ENCODE measurements at places on chromosomes 16 and 17. TPM values are rescaled to one million over a fixed set of nuclear protein-coding genes. Genes with fewer than 3 reads are reported as not detected.

DNA sequence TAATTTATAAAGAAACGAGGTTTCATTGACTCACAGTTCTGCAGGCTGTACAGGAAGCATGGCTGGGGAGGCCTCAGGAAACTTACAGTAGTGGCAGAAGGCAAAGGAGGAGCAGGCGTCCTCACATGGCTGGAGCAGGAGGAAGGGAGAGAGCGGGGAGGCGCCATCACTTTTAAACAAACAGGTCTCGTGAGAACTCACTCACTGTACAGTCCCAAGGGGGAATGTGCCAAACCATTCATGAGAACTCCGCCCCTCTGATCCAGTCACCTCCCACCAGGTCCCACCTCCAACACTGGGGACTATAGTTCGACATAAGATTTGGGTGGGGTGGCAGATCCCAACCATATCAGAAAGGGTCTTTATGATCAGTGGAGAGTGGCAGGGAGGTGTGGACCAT lies 392.4 kb upstream of the TNRC6C start:
- H3K27me3 ChIP-seq, result peaks cover 11% of the 10 kb centered on the region
- H3K4me1 ChIP-seq, result peaks cover 5% of the 10 kb centered on the region
- H3K36me3 ChIP-seq, result no peaks in the 10 kb centered on the region
- DNase-seq, result no peak

DNA sequence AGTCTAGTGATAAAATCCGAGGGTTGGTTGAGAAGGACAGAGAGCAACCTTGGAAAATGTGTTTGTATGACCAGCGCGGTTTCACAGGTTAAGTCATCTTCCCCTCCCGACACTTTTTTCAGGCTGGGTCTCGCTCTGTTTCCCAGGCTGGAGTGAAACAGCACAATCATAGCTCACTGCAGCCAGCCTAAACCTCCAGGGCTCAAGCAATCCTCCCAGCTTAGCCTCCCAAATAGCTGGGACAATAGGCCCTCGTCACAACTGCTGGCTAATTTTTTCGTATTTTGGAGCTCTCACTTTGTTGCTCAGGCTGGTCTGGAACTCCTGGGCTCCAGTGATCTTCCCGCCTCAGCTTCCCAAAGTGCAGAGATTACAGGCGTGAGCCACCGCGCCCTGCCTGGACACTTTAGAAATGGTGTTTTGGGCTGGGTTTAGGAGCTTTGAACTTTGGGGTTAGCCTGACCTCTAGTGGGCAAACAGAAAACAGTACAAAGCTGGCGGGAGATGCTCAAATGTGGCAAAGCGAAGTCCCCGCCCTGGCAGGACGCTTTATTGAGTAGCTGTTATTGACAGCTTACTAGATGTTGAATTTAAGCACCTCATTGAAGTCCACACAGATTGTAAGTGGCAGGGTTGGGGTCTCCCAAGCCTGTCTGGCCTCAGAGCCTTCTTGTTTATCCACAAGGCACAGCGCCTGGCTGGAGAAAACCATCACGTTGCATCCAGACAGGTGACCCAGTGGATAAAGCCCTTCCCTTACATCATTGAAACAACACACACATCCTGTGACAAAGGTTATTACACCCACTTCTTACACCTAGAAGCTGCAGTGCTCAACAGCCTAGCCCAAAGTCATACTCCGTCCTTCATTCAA lies 34.7 kb upstream of the RBBP6 start:
- peak; percentile 79 for DNase-seq
- H3K36me3 ChIP-seq, result no peaks in the 10 kb centered on the region
- no peak overlapping the region for H3K4me3 ChIP-seq

DNA sequence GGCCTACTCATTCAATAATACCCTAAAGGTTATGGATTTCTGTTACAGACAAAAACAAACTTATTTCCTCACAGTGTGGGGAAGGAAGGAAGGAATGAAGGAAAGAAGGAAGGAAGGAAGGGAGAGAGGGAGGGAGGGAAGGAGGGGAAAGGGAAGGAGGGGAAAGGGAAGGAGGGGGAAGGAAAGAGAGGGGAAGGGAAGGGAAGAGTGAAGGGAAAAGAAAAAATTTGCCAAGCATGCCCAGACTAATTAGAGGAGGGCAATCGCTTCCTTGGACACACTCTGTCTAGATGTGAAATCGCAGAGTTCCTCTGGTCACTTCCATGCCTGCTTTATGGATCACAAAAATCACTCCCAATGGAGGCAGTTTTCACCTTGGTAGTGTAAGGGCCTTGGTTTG lies 570.1 kb upstream of the SOX9 start:
- no peak overlapping the region for H3K27ac ChIP-seq
- DNase-seq, result no peak
- H3K4me3 ChIP-seq, result no peak overlapping the region
- no peaks in the 10 kb centered on the region for H3K4me1 ChIP-seq
- no peaks in the 10 kb centered on the region for H3K27me3 ChIP-seq
- H3K36me3 ChIP-seq, result no peaks in the 10 kb centered on the region

DNA sequence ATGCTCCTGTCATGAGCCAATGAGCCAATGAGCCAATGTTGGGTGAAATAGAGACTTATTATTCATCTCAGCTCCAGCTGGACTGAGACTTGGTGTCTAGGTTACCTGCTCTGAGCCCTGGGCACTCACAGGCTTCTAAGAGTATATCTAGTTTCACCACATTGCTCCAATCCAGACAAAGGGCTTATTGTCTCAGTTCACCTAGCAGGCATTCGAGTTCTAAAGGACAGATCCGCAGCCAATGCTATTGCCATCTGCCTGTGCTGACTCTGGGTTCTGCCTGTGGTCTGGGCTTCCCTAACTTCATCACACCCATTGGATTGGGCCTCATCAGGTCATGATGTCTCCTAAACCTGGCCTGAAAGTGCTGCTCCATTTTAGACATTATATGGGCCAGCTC lies 66.1 kb upstream of the HS3ST4 start:
- H3K4me1 ChIP-seq, result no peaks in the 10 kb centered on the region
- no peaks in the 10 kb centered on the region for H3K36me3 ChIP-seq
- no peak overlapping the region for H3K4me3 ChIP-seq

The MT1M gene
- not detected for total RNA-seq

DNA sequence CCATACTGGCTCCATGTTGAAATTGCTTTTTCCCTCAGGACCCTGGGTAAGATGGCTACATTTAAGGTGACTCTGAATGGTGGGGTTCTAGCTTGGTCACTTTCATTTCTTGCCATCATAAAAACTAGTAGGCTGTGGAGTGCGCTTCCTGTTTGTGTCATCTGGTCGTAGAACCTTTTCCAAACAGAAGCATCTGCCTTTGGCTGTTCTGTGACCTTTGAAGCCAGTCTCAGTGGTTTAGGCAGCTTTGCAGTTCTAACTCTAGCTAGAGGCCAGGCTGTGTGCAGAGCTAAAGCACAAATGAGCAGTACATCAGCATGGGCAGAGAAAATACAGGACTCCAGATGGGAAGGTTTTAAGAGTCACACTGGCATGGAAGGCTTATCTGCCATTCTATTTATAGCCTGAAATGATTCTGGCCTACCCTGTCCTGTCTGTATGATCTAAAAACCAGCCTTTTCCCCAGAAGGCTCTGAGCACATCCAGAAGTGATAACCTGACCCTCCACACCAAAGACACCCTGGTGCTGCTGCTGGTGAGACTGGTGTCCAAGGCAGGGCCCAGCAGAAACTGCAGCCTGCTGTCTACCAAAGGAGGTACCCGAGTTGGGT lies 8.6 kb downstream of the ESRP2 start:
- peaks cover 23% of the 10 kb centered on the region for H3K4me1 ChIP-seq
- peak overlapping the region; percentile 61 for H3K27ac ChIP-seq
- H3K36me3 ChIP-seq, result peaks cover 68% of the 10 kb centered on the region
- H3K27me3 ChIP-seq, result no peaks in the 10 kb centered on the region
- H3K4me3 ChIP-seq, result no peak overlapping the region

DNA sequence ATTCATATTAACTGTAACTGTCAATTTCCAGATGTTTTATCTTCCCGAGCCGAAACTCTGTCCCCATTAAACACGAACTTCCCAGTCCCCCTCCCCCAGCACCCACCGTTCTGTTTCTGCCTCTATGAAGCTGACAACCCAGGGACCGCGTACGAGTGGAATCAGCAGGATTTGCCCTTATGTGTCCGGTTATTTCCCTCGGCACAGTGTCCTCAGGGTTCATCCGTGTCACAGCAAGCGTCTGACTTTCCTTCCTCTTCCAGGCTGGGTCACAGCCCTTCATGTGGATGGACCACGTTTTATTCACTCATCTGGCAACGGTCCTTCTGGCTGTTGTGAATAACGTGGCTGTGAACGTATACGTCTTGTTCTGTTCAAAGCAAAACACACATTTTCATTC lies 31.3 kb downstream of the METRNL start:
- no peak overlapping the region for H3K4me3 ChIP-seq
- no peak for DNase-seq
- H3K4me1 ChIP-seq, result no peaks in the 10 kb centered on the region
- H3K27ac ChIP-seq, result no peak overlapping the region

DNA sequence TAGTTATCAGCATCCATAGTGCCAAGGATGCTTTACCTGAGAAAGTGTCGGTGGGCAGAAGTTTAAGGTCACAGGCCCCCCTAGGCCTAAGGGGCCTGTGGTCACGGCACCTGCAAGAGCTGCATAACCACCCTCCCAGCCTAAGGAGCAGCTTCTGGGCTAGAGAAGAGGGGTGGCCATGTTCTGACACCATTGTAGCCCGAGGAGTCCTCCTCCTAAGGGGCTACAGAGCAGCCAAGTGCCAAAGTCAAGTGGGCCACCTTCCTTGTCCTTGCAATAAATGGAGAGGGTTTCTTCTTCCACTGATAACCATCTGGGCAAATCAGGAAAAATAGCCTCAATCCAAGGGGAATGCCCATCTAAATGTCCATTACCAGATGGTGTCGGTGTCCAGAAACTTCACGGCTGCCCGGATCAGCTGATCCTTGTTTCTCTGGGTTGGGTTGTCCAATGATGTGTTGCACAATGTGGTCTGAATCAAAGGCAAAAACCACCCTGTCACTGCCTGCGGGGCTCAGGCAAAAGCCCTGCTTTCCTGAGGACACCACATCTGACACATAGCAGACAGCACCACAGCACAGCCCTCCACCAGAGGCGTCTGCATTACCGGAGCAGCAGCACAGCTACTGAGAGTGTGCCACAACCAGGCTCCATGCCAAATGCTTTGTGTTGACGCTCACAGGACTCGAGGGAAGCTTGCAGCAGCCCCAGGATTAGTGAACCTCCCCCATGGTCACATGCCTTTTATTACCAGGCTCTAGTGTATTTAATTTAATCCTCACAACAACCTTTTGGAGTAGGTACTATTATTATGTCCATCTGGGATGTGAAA lies 12.8 kb downstream of the ATPAF2 start:
- no peaks in the 10 kb centered on the region for H3K27me3 ChIP-seq
- no peak overlapping the region for H3K27ac ChIP-seq
- H3K4me1 ChIP-seq, result peaks cover 8% of the 10 kb centered on the region
- no peak overlapping the region for H3K4me3 ChIP-seq
- no peak for DNase-seq
- peaks cover 29% of the 10 kb centered on the region for H3K36me3 ChIP-seq

DNA sequence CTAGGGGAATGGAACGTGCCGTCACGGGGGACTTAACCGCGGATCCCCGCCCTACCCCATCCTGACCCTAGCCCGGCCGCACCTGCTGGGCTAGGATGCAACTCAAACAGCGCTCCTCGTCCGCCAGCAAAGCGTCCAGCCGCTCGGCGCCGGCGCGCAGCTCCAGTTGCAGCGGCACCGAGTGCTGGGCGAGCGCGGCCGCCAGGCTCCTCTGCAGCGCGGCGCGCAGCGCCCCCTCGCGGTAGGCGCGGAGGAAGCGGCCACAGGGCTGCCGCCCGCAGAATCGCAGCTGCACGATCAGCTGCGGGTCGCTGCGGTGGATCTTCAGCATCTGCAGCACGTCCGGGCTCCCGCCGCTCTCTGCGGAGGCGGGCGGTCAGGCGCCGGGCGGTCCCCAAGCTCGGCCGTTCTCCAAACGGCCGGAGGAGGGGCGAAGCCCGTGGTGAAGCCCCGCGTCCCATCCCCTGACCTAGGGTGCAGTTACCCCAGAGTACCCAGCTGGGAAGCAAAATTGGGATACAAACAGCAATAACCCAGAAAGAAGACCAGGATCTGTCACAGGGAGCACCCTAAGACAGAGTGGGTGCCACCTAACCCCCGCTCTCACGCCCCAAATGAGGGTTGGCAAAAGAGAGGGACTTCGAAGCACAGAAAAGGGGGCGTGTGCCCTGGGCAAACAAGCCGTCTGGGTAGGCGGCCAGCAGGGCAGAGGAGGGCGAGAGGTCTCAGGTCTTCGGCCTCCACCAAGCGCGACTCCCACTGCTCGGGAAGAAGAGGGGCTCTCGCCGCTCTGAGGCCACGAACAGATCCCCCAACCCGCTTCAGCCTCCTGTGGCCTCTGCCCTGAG lies 4.2 kb downstream of the TRADD start:
- H3K4me1 ChIP-seq, result peaks cover 82% of the 10 kb centered on the region
- H3K4me3 ChIP-seq, result peak overlapping the region; percentile 46
- no peaks in the 10 kb centered on the region for H3K27me3 ChIP-seq
- H3K36me3 ChIP-seq, result no peaks in the 10 kb centered on the region
- DNase-seq, result peak; percentile 75

The PDIA2 gene
- not detected for total RNA-seq

GRCh38 chr17:4740584-4740983 lies 856 bp upstream of the CXCL16 start:
- no peak overlapping the region for H3K27ac ChIP-seq
- peaks cover 32% of the 10 kb centered on the region for H3K4me1 ChIP-seq
- DNase-seq, result no peak
- no peaks in the 10 kb centered on the region for H3K36me3 ChIP-seq
- H3K4me3 ChIP-seq, result no peak overlapping the region

DNA sequence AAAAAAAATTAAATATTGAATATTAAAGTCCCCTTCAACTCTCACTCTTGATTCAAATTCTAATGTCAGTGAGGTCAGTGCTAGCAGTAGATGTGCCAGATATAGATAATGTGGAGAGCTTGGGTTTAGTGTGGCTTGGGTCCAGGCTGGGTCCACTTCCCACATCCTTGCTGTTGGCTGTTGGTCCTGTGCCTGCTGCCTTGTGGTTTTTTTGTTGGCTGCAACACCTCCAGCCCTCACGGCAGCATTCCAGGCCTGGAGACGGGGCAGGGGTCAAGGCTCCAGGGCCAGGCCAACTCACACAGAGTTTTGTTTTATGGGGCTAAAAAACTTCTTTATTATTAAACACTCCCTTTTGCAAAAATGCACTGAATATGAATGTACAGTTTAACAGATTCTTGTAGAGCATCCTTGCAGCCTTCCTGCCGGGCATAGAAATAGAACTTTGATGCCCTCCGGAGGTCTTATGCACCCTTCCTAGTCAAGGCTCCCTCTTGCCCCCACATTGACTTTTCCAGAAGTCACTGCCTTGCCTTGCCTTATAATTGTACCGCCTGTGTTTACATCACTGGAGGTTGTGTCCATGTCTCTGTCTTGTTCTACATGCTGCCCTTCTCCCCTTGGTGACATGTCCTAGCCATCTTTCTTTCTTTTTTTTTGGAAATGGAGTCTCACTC lies 25.5 kb upstream of the MYO15B start:
- no peaks in the 10 kb centered on the region for H3K27me3 ChIP-seq
- no peak overlapping the region for H3K27ac ChIP-seq
- DNase-seq, result no peak

The KRT39 gene
- total RNA-seq, result not detected

- H3K4me1 ChIP-seq, result peaks cover 31% of the 10 kb centered on the region
- H3K4me3 ChIP-seq, result peak overlapping the region; percentile 57
- H3K27ac ChIP-seq, result no peak overlapping the region
- H3K36me3 ChIP-seq, result no peaks in the 10 kb centered on the region
These were observed 54.2 kb downstream of the SREBF1 start for GRCh38 chr17:17782523-17783115.

All from CD4-positive, alpha-beta T cell (primary cell).